AG09309 (cell line): ENCODE measurements at places on chromosomes 13 and 19.

DNA sequence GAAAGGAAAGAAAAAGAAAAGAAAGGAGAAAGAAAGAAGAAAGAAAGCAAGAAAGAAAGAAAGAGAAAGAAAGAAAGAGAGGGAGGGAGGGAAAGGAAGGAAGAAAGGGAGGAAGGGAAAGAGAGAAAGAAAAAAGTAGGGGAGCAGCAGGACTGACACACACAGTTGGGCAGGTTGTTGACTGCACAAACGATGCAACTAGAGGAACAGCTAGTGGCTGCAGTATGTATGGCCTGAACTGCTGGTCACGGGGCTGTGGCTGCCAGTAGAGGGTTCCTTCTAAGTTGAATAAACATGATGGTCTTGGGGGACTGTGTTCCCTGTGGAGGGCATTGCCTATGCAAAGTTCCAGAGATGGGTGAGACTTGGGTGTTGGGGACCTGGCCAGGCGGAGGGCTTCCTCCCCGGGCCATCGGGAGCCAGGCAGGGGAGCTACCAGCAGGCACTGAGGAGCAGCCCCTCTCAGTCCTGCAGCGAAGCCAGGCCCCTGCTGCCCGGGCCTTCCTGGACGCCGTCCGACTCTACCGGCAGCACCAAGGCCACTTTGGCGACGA is 16.7 kb upstream of the COLGALT1 start:
- no peak for DNase-seq

- DNase-seq = no peak
These were observed 844.5 kb downstream of the DIAPH3 start for GRCh38 chr13:59319276-59319675.

- no peak for DNase-seq
These were observed 3.8 kb upstream of the ALOX5AP start for GRCh38 chr13:30731361-30732045.

DNA sequence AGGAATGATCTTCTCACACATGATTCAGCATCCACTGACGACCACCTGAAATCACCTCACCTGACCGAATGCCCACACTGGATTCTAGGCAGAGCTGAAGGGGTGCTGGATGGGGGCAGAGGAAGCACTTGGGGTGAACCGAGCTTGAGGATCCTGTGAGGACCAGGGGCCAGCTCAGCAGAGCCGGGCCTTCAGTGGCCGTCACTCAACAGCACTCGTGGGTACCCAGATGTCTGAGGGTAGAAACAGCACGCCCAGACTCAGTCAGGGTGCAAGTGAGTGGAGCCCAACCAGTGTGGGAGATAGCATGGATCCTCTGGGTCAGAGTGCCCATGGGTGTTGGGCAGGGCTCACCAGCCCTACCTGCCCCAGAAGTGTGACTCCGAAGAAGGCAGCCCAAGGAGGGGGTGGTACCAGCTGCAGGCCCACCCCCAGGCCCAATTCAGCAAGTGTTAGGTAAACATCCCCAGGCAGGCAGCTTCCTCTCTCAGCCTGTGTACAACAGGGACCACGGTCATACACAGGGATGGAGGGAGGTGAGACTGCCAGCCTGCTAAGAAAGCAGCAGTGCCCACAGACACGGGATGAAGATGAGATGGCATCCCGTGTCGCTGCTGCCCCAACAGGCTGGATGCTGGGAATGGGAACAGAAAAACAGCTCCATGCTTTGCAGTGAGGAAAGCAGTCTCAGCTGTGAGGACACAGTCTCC is 16.6 kb downstream of the GJA3 start:
- DNase-seq = no peak

DNA sequence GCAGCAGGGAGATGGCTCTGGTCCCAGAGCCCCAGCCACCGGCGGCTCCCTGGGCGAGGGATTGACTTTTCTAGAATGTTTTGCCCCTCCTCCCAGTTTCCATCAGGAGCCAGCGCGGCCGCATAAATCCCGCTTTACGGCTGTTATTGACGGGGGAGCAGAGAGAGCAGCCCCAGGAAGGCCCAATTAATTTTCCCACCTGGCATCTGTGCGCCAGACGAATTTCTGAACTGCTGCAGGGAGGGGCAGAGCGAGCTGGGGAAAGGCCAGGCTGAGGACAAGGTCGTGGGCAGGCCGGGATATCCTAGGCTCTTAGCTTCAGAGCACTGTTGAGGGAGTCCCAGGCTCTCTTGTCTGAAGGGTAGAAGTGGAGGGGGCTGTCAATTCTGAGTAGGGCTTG is 24.7 kb downstream of the ZNRF4 start:
- DNase-seq = no peak

DNA sequence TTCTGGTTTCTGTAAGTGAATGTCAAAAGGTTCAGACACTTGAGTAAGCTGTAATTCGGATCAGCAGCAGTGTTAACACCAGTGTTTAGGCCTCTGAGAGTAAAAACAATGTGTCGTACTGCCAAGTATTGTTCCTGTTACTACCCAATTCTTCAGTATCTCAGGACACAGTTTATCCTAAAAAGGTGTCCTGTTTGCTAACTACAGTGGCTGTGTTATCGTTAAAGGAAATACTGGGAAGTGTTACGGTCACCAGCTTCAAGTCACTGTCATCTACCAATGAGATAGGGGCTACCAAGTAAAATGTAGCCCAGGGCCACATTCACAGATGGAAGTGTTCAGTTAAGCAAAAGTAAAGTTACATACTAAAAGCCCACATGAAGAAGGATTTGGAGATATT is 2.3 kb upstream of the UPF3A start:
- no peak for DNase-seq

- no peak for DNase-seq
These were observed 384.4 kb downstream of the FGF9 start for GRCh38 chr13:22055259-22055658.

GRCh38 chr19:35041548-35042055 is at the start of gene HPN:
TSS of gene HPN (plus strand) at chr19:35041721. CDS start at chr19:35042507, 786 bp downstream.
- DNase-seq = no peak
